ENCODE measurements at places on chromosomes 5 and 9.

- peak overlapping the region; percentile 99 for H3K27ac ChIP-seq
- H3K36me3 ChIP-seq = peaks cover 49% of the 10 kb centered on the region
- peak overlapping the region; percentile 78 for H3K4me3 ChIP-seq
- H3K27me3 ChIP-seq = no peaks in the 10 kb centered on the region
Measured at GRCh38 chr5:132489051-132489770, 1.4 kb downstream of the IRF1 start.

- no peak overlapping the region for H3K27ac ChIP-seq
- H3K4me3 ChIP-seq = no peak overlapping the region
- H3K27me3 ChIP-seq = no peaks in the 10 kb centered on the region
- H3K36me3 ChIP-seq = peaks cover 10% of the 10 kb centered on the region
Measured at GRCh38 chr5:138538943-138539627, 4.0 kb downstream of the ETF1 start.

- H3K27ac ChIP-seq = no peak overlapping the region
- no peaks in the 10 kb centered on the region for H3K27me3 ChIP-seq
- H3K4me3 ChIP-seq = no peak overlapping the region
- DNase-seq = no peak
Measured at GRCh38 chr9:21681641-21682040, 120.8 kb upstream of the MTAP start.

DNA sequence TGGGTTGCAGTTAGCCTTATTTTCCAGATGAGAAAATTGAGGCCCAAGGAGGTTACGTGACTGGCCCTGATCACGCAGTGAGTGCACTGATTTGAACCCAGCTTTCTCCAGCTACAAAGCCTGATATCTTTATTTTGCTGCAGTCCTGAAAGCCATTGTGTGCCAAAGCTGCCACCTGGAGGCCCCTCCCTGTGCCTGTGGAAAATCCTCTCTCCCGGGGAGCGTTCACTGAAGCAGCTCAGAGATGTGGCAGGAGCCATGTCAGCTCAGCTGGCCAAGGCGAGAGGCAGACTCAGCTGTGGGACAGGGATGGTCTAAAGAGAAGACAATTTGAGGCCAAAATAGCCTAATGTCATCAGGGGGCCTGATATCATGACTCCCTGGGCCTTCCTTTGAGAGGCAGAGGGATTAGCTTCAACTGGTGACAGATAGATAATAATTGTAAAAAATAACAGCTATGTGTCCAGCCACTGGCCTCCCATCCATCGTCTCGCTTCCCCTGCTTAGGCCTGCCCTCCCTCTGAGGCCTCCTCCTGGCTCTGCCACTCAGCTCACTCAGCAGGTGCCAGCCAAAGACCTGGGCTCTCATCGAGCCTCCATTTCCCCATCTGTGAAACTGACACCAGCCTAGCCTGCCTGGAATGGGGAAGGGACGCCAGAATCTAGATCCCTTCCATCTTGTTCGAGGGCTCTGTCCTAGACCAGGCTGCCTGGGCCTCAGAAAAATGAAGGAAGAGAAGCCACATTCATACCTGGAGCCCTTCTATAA is 74.3 kb upstream of the GGTA1 start:
- no peaks in the 10 kb centered on the region for H3K27me3 ChIP-seq
- no peak overlapping the region for H3K27ac ChIP-seq
- H3K4me1 ChIP-seq = peaks cover 6% of the 10 kb centered on the region
- no peak for DNase-seq

DNA sequence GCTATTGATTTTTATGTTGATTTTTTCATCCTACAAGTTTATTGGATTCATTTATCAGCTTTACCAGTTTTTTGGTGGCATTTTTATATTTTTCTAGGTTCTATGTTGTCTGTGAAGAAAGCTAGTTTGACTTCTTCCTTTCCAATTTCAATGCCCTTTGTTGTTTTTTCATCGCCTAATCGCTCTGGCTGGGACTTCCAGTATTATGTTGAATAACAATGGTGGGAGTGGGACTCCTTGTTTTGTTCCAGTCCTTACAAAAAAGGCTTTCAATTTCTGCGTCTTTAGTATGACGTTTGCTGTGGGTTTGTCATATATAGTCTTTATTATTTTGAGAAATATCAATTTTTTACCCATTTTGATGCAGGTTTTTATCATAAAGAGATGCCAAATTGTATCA is 175.6 kb upstream of the CCNH start:
- H3K4me1 ChIP-seq = no peaks in the 10 kb centered on the region
- DNase-seq = no peak
- H3K36me3 ChIP-seq = no peaks in the 10 kb centered on the region
- no peak overlapping the region for H3K4me3 ChIP-seq

- H3K4me3 ChIP-seq = no peak overlapping the region
- H3K27ac ChIP-seq = no peak overlapping the region
- H3K36me3 ChIP-seq = no peaks in the 10 kb centered on the region
- no peaks in the 10 kb centered on the region for H3K27me3 ChIP-seq
Measured at GRCh38 chr9:87795178-87795577, 69.3 kb downstream of the CTSL start.

DNA sequence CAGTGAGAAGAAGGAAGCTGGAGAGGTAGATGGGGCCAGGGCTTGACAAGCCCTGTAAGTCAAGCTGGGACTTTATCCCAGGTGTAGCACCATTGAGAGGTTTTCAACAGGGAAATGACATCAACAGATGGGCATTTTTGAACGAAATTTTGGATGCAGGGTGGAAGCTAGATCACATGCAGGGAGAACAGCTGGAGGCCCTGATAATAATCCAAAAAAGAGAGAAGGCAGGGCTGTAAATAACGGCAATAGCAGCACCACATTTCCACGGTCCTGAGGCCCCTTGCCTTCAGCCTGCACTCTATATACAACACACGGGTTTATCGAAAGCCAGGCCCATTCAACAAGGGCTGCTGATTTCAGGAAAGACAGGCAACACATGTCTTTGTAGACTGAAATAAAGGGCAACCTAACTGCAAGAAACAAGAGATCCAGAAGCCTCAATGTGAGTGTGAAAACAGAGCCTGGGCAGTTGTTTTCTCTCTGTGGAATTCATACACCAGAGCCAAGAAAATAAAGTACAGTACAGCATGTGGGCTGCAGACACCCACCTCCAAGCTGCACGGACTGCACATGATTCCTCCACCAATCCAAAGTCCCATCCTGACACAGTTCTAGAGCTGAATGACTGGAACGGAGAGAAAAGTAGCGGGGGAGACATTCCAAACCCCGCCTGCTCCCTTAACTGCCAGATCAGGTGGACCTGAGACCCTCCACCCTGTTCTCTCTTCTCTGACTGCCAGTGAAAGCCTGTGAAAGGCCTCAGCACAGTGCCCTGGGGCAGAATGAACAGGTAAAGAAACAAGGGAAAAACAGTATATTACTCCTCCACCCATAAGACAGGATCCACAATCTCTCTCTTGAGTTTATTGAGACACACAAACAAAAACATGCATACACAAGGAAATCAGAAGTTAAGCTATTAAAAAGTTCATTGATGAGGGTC is 36.3 kb downstream of the KLHL3 start:
- no peak overlapping the region for H3K27ac ChIP-seq
- H3K27me3 ChIP-seq = no peaks in the 10 kb centered on the region
- no peak overlapping the region for H3K4me3 ChIP-seq
- no peak for DNase-seq
- peaks cover 20% of the 10 kb centered on the region for H3K4me1 ChIP-seq

GRCh38 chr5:35598707-35599370 is 18.8 kb upstream of the SPEF2 start:
- no peaks in the 10 kb centered on the region for H3K27me3 ChIP-seq
- no peaks in the 10 kb centered on the region for H3K4me1 ChIP-seq
- no peaks in the 10 kb centered on the region for H3K36me3 ChIP-seq
- DNase-seq = no peak
- H3K4me3 ChIP-seq = no peak overlapping the region

DNA sequence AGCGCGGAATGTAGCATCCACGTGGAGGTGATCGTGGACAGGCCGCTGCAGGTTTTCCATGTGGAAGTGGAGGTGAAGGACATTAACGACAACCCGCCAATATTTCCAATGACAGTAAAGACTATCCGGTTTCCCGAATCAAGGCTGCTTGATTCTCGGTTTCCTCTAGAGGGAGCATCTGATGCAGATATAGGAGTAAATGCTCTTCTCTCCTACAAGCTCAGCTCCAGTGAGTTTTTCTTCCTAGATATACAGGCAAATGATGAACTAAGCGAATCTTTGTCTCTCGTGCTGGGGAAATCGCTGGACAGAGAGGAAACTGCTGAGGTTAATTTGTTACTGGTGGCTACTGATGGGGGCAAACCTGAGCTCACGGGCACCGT is 598 bp downstream of the PCDHA2 start:
- no peak overlapping the region for H3K27ac ChIP-seq
- peak overlapping the region; percentile 17 for H3K4me3 ChIP-seq
- DNase-seq = no peak
- H3K36me3 ChIP-seq = no peaks in the 10 kb centered on the region

DNA sequence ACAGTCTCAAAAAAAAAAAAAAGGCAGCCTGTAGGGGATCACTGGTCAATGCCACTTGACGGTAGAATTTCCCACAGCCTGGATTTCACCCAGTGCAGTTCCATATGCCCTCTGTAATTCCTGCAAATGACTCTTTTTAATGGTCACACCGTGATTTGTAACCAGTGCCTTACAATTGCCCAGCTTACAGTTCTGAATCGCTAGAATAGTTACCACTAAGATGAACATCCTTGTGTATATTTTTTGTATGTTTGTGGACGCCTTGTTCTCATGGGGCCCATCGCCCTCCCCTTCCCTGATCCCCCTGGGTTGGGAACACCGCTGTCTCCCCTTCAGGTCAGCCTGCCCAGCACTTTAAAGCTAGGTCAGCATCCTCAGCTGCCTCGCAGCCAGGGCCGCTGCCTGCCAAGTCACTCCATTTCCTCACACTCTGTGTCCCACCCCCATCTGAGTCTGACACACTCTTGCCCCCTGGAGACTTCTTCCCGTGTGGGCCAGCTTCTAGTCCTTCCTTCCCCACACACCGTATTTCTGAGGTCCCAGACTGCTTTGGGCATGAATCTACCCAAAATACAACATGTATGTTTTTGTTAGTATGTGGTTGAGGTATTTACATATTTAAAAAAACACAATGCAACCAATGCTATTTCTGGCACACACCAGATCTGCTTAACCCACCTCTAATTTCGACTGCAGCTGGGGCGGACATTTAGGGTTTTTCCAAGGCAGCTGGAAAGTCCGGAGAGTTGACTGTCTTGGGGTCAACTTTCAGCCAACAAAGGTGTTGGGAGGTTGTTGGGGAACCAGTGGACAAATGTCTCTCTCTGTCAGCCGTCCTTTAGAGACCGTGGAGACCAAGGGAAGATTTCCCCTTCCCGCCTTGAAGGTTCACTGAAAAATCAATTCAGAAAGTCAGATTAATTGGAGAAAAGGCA is 120.5 kb upstream of the NEK6 start:
- no peak for DNase-seq
- no peaks in the 10 kb centered on the region for H3K27me3 ChIP-seq
- H3K27ac ChIP-seq = no peak overlapping the region

DNA sequence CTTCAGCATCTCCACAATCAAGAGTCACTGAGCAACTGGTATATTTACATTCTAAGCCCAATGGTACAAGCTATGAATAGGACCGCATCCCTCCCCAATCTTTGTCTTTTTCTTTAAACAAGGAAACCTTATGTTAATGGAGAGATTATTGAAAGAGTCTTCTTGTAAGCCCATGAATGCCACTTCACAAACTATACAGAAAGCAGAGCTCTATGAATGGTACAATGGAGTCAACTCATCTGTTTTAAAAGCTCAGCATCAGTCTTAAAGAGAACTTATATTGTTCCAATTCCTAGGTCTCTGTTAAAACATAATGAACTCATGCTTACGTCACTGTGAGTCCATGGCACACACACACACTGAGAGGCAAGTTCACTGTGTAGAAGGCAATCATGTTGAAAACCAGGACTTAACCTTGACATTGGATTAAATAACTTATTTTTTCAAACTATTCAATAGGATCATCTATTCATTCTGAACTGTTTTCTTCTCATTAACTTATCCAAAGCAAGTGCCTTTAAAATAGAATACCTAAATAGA is 4.5 kb downstream of the NREP start:
- no peak overlapping the region for H3K27ac ChIP-seq
- H3K27me3 ChIP-seq = no peaks in the 10 kb centered on the region
- H3K4me3 ChIP-seq = no peak overlapping the region
- H3K36me3 ChIP-seq = no peaks in the 10 kb centered on the region

DNA sequence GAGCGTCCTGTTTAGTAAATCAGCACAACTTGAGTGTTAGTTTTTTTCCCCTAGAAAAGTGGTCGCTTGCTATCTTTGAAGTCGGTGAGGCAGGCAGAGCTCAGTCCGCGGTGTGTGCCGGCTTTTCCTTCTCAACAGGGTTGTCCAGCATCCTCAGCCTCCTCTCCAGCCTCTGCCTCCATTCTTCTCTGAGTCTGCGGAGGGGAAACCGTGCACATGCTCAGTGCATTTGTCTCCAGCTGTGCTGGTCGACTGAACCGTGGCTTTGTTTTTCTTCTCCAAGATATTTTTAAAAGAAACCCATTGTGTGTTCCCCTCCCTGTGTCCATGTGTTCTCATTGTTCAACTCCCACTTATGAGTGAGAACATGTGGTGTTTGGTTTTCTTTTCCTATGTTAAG is 25.3 kb downstream of the FAM240B start:
- H3K27me3 ChIP-seq = peaks cover 3% of the 10 kb centered on the region
- H3K4me3 ChIP-seq = no peak overlapping the region
- no peaks in the 10 kb centered on the region for H3K4me1 ChIP-seq
- DNase-seq = no peak
